NCI-H82 (cell line): ENCODE measurements at places on chromosomes 6 and 20.

GRCh38 chr6:128327890-128328289 lies 192.5 kb downstream of the PTPRK start:
- peak; percentile 81 for DNase-seq

DNA sequence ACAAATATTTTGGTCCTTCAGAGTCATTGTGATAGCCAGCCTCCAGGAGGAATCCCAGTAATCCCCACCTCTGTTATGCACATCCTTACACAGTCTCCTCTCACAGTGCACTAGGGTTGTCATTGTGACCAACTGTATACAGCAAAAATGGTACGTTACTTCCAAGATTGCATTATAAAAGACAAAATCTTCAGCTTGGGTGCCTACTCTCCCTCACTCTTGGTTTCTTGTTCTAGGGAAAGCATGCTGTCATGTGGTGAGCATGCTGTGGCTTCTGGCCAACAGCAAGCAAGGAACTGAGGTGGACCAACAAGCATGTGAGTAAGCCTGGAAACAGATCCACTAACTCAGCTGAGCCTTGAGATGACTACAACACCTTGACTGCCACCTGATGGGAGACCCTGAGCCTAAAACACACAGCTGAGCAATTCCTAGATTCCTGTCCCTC lies 130.1 kb upstream of the DST start:
- peak; percentile 17 for DNase-seq

DNA sequence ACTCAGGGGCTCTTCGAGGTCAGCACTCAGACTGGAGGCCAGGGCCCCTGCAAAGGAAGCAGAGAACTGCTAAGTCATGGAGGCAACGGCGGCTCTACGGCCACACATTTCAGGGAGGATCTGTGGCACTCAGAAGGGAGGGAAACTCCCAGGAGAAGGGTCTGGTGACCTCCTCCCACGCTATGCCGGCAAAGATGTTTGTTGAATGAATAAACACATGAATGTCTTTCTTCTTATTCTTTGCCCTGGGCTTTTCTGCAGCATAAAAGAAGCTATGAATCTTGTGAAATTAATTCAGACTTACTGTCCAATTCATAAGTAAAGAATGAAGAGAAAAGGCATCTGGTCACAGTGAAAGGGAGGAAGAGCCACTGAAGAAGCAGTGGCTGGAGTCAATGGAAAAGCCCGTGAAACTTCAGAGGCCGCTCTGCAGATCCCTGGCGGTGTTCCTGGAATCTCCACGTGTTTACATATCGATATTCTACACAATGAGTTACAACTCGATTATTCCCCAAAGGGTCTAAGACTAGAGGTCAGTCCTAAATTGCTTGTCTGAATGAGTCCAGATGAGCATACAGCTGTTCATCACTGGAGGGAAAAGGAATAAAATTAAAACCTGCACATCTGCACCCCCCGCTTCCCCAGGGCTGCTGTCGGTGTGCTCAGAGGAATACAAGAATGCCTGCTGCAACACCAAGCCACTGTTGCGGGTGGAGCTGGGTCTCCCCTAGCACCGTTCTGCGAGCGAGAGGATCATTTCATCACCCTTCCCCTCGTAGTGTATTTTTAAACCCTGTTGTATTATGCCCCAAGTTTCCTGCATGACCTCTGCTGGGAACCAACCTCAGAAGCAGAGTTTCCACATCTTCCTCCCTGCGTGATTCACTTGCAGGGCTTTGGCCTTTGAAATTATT lies 25.6 kb downstream of the INSM1 start:
- DNase-seq = no peak

DNA sequence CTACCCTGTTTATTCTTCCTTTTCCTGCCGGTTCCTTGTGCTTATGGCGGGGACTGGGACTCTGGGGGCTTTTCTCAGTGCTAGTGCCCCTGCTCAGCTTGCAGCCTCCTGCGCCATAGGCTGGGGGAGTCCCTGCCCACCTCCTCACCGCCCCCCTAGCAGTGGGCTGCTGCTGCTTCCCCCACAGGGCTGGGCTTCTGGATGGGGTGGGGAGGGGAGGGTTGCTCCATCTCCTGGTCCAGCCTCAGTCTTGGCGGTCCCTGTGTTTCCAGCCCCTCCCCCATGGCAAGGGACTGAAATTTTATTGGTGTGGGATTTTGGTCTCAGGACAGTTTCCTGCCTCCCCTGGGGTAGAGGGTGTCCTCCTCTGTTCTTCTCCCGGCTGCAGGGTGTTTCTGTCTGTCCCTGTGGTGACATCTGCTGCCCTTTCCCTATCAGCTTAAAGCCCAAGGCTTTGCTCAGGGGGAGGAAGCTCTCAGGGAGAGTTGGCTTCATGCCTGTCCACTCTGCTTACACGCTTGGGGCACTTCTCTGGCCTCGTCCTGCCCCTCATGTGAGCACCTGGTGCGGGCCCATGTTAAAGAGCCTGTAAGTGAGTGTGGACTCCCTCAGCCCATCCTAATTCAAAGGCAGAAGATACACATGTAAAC lies 100.6 kb downstream of the HIVEP1 start:
- peak; percentile 48 for DNase-seq

DNA sequence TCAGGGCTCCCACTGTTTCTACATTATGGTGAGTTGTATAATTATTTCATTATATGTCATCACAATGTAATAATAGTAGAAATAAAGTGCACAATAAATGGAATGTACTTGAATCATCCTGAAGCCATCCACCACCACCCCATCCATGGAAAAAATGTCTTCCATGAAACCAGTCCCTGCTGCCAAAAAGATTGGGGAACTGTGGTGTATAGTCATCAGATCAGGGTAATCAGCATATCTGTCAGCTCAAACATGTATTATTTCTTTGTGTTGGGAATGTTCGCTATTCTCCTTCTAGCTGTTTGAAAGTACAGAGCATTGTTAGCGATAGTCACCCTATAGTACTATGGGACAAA lies 33.8 kb upstream of the SLC22A23 start:
- no peak for DNase-seq

DNA sequence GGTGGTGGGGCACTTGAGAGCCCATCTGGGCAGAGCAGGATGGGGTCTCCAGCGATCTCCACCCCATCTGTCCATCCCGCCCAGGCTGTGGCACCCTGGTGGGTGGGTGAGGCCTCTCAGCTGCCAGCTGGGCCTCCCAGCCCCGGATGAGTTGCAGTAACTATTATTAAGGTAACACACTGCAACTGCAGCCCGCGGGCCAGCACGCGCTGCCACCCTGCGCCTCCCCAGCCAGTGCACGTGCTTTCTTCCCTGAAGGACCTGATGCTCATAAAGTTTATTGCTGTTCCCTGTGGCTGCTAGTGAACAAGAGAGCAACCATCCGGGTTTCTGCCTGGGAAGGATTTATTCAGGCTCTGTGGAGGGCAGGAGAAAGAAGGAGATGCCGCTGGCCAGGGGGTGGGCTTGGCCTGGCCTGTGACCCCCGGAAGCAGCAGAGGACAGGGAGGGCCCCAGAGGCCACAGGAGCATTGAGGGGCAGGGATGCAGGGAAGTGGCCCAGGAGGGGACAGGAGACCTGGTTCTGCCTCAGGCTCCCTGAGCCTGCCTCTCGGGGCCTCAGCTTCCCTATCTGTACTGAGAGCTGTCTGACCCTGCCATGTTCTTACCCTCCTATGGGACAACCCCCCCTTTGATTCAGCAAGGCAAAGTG lies 1.7 kb downstream of the IP6K3 start:
- peak; percentile 53 for DNase-seq

DNA sequence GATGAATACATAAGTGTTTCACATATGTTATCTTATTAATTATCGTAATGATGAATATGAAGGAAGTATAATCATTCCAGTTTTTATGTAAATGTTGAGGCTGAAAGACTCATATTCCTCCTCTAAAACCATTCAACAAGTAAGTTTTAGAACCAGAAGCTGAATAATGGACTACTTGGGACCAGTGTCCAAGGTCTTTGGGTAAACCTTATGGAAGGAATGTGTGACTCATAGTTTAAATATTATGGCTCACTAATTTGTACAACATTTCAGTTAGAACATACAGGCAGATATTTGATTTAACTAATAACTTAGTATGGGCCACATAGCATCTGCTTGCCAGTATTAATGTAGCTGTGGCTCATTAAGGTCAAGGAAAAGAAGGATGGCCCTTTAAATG lies 209.6 kb downstream of the TFAP2B start:
- DNase-seq = no peak

DNA sequence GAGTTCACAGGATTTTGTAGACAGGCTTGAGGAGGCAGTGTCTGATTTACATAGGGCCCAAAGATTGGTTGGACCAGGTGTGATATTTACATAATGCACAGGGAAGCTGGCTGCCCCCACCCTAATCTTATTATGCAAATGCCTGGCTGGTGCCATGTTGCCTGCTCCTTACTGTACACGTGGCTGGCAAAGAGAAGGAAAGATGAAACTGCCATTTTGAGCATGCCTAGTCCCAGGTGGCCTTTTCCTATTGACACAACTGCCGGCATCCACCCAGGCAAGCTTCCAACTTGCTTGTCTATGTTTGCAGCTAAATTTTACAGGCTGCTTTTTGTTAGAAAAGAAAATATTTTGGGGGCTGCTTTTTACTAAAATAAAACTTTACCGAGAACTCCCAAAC lies 174.6 kb downstream of the LMBRD1 start:
- DNase-seq = peak; percentile 79

GRCh38 chr6:149484733-149485700 lies at the start of gene ZC3H12D:
Gene ZC3H12D (minus strand): TSS chr6:149485014. CDS start chr6:149474543, 10,471 bp downstream.
- DNase-seq = no peak
